ENCODE measurements at places on chromosomes 16 and 17.

DNA sequence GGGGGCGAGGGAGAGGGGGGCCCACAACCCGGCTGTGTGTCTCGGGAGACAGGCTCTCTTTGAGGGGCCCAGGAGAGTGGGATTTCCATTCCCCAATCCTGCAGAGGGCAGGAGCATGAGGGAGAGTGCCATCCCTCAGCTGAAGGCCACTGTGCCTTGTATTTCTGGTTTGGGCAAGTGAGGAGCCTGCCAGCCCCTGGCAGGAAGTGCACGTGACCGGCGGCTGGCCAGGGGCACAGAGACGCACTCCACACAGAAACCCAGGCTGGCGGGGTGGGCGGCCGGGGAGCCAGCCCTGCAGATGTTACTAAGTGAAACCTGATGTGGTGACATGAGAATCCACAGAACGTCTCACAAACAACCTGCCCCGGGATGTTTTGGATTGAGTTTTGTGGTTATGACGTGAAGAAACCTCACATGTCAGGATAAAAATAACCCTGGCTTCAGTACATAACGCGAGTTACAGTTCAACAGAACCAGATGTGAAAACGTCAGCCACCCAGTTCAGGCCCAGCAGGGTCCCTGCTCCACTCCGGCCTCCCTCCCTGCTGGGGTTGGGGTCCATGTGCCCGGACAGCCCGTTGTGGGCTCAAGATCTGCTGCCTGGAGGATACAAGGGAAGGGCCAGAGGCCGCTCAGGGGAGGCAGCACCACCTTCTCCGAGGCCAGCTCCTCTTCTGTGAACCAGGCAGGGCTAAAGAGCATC lies 51.7 kb upstream of the MTSS2 start:
- DNase-seq = peak; percentile 79

DNA sequence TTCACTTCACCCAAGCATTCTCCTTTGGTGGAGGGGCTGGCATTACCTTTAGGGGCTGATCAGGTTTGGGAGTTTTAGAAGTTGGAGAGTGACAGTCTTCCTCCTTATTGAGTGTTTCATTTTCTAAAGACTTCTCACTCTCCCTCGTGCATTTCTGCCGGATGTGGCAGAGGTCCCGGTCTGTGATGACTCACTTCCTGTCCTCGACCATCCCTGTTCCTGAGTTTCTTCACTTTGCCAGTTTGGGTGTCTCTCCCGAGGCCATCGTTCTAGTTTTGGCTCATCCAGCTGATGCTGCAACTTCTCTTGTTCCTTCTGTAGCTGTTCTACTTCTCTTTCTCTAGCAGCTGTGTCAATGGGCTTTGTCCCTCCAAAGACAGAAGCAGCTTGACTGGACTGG lies 104.3 kb downstream of the PHKB start:
- DNase-seq = peak; percentile 23

- DNase-seq = no peak
These were observed 16.2 kb upstream of the BCAS3 start for GRCh38 chr17:60661489-60661888.

- no peak for DNase-seq
These were observed 478.2 kb downstream of the MAF start for GRCh38 chr16:79122343-79122742.

DNA sequence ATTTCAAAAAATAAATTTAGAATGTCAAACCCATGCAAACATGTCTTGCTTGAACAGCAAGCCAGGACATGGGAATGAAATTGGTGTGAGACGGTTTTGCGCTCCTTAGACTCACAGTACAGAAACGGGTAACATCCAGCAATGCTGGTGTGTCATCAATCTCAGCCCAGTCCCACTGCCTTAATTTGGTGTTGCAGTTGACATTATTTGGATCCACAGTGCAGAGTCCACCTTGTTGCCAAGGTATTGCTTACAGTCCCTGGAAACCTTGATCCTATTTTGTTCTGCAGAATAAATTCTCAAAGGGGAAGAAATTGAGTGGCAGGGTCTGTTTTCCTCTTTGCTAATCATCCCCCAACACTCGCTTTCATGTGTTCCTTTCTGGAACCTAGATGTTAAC lies 311.6 kb upstream of the MON1B start:
- no peak for DNase-seq

DNA sequence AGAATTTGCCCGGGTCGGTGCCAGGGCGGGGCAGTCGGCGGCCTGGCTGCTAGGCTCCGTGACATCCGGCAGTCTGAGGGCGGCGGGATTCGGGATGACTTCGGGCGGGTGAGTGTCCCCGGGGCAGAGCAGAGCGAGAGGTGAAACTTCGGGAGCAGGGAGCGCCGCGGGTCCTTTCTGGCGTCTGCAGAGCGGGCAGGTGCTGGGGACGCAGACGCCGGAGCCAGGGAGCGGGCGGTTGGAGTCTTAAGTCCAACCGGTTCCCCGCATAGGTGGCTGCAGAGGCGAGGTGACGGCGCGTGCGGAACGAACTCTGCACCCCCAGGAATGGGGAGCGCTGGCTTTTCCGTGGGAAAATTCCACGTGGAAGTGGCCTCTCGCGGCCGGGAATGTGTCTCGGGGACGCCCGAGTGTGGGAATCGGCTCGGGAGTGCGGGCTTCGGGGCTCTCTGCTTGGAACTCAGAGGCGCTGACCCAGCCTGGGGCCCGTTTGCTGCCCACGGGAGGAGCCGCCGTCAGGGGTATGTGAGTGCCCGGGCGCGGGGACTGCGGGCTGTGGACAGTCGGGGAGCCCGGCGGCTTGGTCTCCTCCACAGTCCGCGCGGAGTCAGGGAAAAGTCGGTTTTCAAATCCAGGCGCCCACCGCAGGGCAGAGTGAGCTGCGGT lies at the start of gene B4GALNT2:
B4GALNT2 (plus strand) TSS at position 71 of the 666 bp plus-strand sequence; CDS start at position 95, 24 bp downstream.
- DNase-seq = peak; percentile 29

DNA sequence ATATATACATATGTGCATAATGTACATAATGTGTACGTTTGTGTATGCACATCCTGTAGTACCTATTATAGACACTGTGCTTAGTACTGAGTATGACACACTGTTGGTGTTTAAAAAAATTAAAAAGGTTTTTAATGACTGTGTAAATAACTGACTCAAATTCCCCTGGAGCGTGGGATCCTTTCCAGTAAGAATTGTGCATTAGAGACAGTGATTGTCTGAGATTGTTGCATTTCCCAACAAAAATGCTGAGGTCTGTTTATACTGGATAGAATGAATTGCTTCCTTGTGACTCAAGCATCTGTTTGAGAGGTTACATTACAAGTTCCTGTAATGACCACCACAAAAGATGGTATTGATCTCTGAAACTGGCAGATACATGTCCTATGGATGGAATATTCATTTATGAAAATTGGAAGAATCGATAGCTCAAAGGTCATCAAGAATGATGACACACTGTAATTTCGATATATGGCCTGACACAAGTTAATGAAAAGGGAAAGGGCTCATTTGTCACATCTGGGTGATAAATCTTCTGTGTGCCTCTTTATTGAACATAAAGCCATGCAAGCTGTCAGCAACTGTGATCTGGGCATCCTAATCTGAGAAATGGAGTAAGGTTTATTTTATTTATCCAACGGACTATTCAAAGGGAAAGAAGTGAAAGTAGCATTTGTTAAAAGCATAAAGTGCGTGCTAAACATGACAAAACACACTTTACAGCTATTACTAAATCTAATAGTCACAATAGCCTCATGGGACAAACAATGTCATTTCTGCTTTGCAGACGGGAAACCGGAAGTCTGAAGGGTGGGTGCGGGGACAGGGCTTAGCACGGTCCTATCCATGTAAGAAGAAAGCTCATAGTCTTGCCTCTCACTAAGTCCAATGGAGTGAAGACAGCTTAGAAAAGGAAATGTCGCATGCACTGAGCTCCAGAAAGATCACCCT lies 228.8 kb downstream of the CDH11 start:
- no peak for DNase-seq

GRCh38 chr16:354971-355461 lies 2.5 kb upstream of the AXIN1 start:
- DNase-seq = no peak

- peak; percentile 84 for DNase-seq
These were observed 17.9 kb downstream of the LIG3 start for GRCh38 chr17:34998205-34998604.

DNA sequence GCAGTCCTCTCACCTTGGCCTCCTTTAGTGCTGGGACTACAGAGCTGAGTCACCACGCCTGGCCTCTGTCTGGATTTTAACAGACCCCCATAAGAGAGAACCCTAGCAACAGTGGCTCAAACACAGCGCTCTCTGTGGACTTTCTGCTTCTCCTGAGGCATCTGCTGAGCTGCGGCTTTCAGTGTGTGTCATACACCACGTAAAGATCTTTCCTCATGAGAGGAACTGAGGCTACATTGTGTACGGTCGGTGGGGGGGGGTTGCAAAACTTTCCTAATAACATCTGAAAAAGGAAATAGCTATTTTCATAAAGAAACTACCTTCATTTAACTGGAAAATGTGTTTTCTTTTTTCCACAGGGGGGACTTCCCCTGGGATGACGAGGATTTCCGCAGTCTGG lies 32.9 kb downstream of the DEF8 start:
- DNase-seq = peak; percentile 30

DNA sequence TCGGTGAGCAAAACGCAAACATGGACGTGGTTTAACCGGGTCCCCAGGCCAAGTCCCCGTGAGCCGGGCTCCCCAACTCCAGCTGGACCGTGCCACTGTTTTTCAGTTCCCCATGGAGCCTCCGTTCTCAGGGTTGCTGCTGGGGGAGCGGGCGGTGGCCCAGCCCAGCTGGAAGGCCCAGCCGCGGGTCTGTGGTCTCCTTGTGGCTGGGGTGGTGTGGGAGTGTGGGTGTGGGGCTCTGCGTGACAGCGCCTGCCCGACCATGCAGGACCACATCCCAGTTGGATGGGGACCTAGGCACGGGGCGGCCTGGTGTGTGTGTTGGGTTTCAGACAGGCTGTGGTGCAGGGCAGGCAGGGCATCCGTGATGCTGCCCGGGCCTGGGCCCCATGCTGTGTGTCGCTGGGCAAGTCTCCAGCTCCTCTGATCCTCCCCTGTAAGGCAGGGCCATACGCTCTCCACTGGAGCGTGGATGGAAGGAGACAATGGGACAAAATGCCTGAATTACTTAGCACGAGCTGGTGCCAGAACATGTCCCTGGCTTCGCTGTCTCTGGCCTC lies 40.3 kb downstream of the COX4I1 start:
- no peak for DNase-seq

DNA sequence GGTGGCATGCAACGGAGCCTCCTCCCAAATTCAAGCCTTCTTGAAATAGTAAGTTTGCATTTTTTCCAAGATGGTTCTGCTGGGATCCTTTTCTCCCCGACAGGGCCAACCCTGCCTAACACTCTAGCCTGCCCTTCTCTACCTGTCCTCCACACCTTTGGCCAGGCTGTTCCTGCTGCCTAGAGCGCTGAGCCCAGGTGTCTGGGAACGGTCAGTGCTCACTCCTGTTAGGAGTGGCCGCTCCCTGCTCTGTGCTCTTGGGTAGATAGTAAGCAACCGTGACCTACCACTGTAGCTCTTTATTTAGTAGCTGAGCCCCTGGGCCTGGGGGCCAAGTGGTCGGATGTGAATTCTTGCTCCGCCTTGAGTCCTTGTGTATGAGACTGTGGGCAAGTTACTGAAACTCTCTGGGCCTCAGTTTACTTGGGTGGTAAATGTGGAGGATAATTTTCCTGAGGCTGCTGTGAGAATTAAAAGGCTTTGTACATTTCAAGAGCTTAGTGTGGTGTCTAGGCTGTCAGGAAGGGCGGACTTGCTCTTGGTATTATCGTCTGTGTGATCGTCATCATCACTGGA lies 44.0 kb upstream of the GSE1 start:
- DNase-seq = no peak

- DNase-seq = peak; percentile 75
These were observed 37.3 kb upstream of the MMD start for GRCh38 chr17:55458978-55459377.

GRCh38 chr16:66480265-66481080 lies 53.4 kb downstream of the BEAN1 start:
- no peak for DNase-seq

DNA sequence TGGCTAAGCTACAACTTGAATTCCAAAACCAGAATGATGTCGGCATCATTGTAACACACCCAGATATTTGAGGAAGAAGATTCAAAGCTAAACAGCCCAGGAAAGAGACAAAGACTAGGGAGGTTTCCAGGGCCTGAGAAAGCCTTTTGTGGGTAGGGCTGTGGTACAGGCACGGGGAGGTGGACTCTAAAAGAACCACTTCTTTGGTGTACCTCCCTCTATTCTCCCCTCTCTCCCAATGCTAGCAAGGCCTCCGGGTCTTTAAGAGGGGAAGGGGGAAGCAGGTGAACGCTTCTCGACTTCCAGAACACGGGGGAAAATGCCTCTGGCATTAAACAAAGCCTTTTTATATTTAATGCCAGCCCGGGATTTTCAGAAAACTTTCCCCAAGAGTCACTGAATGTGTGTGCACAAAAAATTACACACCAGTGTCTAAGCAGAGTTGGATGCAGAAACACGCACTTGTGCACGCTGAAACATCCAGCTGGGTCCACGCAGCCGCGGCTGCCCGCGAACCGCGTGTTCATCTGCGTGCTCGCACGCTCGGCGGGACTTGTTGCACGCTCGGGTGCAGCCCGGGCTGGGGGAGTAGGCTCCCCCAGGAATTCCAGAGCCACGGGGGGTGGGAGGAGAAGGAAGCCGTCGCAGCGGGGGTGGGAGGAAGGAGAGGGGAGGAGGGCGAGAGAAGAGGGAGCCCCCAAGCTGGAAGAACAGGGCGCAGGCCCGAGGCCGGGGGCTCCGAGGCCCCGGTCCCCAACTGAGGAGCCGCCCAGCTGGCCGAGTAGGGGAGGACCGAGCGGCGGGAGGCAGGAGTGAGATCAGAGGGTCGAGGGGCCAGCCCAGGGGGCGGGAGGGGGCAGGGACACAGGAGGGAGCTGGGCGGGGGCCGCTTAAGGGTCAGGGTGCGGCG lies 20.1 kb upstream of the ZNF423 start:
- DNase-seq = no peak

- no peak for DNase-seq
These were observed 144.4 kb downstream of the SLC39A11 start for GRCh38 chr17:72948115-72948514.

- DNase-seq = no peak
These were observed 71.5 kb downstream of the CRISPLD2 start for GRCh38 chr16:84891149-84891795.

- no peak for DNase-seq
These were observed 171.8 kb upstream of the CACNG5 start for GRCh38 chr17:66663041-66663606.

- peak; percentile 71 for DNase-seq
These were observed 7.5 kb downstream of the EPOP start for GRCh38 chr17:38667099-38667786.

GRCh38 chr17:74042744-74043486 lies 160.6 kb upstream of the RPL38 start:
- DNase-seq = peak; percentile 60

All from activated CD4-positive, alpha-beta T cell treated with anti-CD3 and anti-CD28 coated beads, Interleukin-2, amount 50 U/mL, for 48 hours (primary cell).